ENCODE measurements at places on chromosomes 5 and 9.

DNA sequence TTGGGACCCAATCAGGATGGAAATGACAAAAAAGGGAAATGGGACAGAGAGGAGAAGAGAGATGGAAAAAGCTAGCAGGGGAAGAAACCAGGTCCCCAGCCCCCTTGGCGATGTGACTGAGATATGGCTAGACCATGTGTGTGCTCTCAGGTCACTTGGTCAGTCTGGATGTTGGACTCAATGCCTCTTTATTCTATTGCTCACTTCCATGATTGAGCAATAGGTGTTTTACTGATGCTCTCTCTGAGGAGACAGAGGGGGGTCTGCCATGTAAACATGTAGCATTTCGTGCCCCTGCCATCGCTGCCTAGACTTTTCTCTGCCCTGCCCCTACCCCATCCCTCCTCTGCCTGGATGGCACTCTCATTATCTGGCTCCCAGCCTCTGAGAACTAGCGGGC, 150.6 kb downstream of the DROSHA start:
- no peak for DNase-seq

DNA sequence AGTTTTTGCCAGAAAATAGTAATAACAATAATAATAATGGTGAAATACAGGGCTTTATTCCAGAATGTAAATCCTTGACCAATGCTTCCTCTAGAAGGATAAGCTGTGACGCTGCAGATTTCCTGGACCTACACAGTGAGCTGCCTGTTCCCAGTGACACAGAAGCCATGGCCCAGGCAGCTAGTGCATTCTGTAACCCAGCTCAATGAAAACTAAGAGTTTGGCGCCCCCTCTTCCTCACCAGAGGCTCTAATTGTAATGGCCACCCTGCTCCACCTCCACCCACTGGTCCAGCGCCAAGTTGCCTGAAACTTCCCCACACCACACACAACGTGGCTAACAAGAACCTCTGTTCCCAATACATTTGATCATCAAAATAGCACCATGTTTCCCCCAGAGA, 248.1 kb downstream of the CETN3 start:
- peak; percentile 25 for DNase-seq

- DNase-seq = no peak
These were observed 21.0 kb upstream of the TIMD4 start for GRCh38 chr5:156984064-156984463.

DNA sequence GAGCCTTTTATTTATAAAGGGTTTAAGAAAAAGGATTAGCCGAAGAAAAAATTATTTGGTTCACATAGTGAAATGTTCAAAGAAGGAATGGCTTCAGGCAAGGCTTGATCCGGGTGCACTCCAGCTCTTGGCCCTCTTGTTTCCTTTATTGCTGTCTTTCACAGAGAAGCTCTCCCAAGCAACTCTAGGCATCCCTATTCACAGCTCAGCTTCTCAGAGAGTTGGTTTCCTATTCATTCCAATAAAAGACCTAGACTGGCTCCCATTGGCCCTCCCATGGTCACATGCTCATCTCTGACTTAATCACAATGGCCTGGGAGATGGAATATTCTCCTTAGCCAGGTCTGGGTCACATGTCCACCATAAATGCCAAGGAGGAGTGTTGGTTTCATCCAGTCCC, 9.4 kb upstream of the FGFR4 start:
- DNase-seq = no peak

GRCh38 chr9:77456829-77457437, 191.2 kb downstream of the GNA14 start:
- peak; percentile 97 for DNase-seq

GRCh38 chr5:35855187-35855586, 1.5 kb upstream of the IL7R start:
- DNase-seq = no peak

DNA sequence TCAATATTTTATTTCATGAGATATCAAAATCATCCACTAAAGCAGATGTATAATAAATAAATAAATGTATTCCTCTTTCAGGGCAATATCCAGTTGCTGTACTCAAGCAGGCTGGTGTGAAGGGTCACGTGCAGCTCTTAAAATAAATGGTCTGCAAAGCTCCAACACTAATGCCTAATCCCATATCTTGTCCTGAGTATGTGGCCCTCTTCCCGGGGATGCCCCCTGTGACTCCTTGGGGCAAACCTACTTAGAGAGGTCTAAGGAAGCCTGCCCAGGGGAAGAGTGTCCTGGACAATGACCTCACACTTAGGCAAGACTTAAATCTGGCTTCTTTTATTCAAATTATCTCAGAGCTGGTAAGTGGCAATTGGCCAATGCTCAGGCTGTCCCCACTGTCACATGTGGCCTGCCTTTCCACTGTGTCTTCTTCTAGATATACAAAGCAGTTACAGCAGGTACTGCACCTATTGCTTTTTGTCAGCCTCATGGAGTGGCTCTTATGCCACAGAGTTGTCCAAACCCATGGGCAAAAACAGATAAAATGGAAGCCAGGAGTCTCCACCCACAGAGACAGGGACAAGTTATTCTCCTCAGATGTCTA, 55.3 kb downstream of the SEMA5A start:
- DNase-seq = no peak

GRCh38 chr5:139982975-139983240, 60.2 kb downstream of the NRG2 start:
- DNase-seq = no peak

DNA sequence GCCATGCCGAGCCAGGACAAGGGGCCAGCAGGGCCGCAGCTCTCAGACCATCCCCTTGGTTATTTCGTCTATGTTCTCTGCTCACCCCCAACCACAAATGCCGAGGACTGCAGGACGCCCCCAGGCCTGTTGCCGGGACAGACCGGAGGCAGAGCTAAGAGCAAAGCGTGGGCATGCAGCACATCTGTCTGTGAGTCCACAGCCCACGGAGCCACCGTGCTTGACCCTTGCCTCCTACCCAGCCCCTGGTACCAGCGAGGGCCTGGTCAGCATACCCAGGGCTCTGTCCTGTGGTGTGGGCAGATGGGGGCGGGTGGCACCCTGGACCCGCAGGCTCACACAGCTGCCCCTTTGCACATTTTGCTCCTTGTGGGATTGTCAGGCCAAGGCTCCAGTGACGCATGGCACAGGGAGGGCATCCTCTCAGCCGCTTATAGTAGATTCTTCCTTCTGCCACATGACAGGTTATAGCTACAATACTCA, 4.7 kb downstream of the BRD3 start:
- DNase-seq = no peak

DNA sequence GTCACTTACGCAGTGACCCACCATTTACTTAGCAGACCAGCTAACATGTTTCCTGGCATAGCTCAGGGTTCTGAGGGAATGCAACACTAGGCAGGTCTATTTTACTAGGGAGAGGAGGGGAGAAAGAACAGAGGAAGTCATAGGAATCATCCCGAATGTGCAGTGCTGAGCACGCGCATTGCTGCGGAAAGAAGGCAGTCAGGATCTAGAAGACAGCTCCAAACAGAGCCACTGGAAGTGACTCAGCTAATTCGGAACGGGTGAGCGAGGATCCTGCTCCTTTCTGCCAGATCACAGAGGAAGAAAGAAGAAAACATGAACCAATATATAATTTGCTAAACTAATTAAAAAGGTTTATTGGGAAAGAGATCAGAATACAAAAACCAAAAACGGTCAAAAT, 339.8 kb downstream of the EFNA5 start:
- no peak for DNase-seq

- DNase-seq = peak; percentile 84
These were observed 8.2 kb upstream of the GLIPR2 start for GRCh38 chr9:36128349-36128748.

GRCh38 chr9:131845305-131846298, 105.7 kb upstream of the RAPGEF1 start:
- DNase-seq = no peak

DNA sequence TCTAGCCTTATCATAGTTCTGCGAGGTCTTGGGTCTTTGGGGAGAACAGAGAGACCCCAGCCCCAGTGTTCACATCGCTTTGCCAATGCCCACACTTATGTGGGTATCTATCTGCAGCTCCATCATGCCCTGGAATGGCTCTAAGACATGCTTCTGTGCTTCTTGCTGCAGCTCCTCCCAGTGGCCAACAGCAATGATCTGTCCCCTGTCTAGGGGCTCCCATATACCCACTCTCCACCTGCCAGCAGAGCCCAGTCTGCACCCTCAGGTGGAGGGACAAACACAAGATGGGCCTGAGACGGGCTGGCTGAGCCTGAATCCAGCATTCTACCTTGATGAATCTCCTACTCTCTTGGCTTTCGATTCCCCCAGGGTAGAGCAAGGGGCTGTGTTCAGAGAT, 14.6 kb upstream of the DAP start:
- no peak for DNase-seq

DNA sequence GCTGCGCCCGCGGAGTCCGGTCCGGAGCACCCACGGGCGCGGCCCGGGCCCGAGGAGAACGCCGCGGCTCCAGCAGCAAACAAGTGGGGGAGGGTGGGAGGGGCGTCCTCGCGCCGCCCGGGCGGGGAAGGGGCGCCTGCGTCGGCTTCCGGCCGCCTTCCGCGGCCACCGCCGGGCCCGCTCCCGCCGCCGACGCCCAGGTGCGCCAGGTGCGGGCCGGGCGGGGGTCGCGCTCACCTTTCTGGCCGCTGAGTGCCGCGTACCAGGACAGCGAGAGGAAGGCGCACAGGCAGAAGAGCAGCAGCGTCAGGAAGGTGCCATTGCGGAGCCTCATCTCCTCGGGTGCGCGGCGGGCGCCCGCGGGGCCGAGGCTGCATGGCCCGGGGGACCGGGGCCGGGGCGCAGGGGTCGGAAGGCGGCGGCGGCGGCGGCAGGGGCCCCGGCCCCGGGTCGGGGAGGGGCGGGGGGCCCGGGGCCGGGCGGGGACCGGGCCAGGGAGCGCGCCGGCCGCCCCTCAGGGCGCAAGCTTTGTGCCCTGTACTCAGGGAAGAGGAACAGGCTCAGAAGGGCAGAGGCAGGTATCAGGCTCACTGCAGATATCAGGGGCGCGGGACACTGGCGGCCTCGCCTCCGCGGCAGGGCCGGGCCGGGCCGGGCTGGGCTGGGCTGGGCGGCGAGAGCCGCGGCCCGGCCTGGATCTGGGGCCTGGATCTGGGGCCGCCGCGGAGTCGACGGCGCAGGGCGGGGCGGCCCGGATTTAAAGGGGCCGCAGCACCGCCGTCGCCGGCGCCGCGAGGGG, at the start of gene MGAT4B:
Gene MGAT4B (minus strand): TSS at position 617 of the 799 bp plus-strand sequence. CDS start 283 bp downstream, at position 334.
- peak; percentile 69 for DNase-seq

DNA sequence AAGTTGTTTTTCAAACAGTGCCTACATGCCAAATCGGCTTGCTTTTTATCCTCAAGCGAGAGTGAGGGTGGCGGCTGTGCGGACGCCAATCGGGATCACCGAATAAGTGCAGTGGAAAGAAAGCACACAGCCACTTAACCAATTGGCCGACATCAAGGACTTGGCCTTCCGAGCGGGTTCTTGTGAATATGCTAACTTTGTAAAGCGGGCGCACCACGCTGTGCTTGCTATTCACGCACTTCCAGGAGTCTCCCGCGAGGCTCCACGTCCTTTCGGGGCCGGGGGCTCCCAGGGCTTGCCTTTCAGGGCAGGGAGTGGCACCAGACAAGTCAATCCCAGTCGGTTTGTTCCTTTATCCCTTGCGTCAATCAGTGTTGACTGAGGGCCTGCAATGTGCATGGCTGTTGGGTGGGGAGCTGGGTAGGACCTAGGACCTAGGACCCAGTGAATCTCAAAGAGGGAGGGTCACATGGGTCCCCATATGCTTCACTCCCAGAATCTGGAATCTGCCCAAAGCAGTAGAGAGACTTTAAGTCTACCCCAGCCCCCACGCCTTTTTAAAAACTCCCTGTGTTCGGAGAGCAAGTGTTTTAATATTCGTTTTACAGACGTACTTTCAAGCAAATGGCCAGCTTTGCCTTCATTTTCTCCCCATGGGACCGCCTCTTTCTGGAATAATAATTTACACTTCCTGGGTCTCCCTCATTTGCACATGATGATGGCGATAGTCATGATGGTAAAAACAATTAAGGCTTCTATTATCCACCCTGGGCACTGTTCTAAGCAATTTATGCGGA, 2.0 kb upstream of the GCNT4 start:
- no peak for DNase-seq

GRCh38 chr5:170262061-170263045, 29.6 kb downstream of the C5orf58 start:
- no peak for DNase-seq

DNA sequence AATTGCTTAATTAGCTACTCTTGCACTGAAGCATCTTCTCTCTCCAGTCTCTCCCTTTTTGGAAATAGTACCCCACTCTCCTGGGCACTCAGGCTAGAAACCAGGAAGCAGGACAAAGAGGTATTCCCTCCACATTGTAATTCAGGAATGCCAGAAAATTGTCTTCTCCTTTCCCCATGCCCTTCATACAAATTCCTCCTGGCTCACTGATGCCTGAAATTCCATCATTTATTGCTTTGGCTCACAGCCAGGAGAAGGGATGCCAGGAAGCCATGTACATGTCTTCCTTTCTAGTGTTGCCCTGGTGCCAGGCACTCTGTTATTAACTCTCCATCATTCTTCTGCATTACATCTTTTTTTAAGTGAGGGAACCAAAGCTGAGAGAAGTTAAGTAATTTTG, 716.5 kb upstream of the C9orf72 start:
- no peak for DNase-seq

DNA sequence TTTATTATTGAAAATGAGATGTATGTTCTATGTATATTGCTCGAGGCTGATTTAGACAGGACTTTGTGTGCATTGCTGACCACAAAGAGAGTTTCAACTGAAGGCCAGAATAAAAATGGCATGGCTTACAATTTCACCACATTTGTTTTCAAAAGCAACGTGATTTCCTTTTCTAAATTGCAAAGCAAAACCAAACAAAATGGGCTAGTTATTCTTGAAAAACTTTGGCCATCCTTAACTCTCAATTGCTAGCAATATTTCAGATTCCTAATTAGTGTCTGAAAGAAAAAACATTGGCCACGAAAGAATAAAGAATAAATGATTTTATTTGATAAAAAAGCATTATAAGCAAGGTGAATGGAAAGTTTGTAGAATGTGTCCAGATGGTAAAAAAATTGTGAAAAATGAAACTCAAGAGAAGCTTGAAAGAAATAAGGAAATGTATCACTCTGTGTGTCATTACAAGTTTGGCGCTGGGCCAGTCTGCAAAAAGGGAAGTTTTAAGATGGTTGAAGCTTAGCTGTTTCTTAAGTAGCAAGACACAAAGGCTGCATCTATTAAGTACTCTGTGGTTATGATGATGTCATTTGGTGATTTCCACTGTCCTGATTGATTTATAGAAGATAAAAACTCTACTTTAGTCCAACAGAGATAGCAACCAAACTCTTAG, 89.2 kb upstream of the PRLR start:
- DNase-seq = peak; percentile 99

- no peak for DNase-seq
These were observed 793 bp upstream of the PKD2L2 start for GRCh38 chr5:137888466-137888862.
